Thoracic aorta (tissue), 2 donors: ENCODE measurements at places on chromosomes 1 and 21. TPM values are rescaled to one million over a fixed set of nuclear protein-coding genes. Genes with fewer than 3 reads are reported as not detected.

The OR2M5 gene
- not detected for total RNA-seq

The SPATA46 gene
- total RNA-seq = not detected

The PLEKHO1 gene
- 125 TPM for total RNA-seq

The ETNK2 gene
- total RNA-seq = 18.0 TPM

The BEND5 gene
- 6.5 TPM for total RNA-seq

- H3K4me1 ChIP-seq = no peaks in the 10 kb centered on the region
- H3K27me3 ChIP-seq = no peaks in the 10 kb centered on the region
- no peak overlapping the region for H3K27ac ChIP-seq
- no peaks in the 10 kb centered on the region for H3K36me3 ChIP-seq
These were observed 359.2 kb upstream of the DPYD start for GRCh38 chr1:98280049-98280448.

DNA sequence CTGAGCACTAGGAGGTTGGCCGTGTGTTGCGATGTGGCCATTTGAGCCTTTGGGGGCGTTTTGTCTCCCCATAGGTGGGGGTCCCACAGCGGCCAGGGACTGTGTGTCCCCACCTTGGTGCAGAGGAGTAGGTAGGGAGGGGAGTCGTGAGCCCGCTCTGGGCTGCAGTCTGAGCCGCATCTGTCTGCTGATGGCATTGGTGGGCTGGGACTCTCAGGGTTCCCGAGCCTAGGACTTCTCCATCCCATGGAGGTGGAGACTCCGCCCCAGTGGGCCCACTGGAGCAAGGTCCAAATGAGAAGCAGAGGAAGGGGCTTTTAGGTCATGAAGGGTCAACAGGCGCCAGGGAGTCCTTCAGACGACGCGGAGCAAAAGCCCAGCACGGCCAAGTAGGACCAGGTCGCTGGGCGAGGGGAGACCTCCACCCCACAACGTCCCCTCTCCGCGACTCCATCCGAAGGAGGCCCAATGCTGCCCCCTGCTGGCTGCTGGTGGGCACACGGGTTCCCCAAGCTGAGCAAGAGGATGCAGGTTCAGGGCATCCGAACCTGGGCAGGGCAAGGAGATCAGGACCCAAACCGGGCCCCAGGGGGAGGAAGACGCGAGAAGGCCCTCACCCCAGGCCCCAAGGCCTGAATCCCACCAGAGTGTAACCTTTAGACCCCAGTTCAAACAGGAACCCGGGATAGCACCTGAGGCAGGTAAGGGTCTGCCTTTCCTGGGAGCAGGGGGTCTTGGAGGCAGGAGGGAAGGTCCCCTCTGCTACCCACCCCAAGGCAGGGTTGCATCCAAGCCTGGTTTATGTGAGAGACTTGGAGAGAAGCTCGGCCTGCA is 14.9 kb downstream of the TTC34 start:
- no peak for DNase-seq
- no peak overlapping the region for H3K27ac ChIP-seq
- no peak overlapping the region for H3K4me3 ChIP-seq
- no peaks in the 10 kb centered on the region for H3K4me1 ChIP-seq
- no peaks in the 10 kb centered on the region for H3K36me3 ChIP-seq

GRCh38 chr1:80565406-80565805 is 1235.3 kb upstream of the ADGRL2 start:
- H3K36me3 ChIP-seq = no peaks in the 10 kb centered on the region
- H3K4me1 ChIP-seq = no peaks in the 10 kb centered on the region
- H3K27me3 ChIP-seq = no peaks in the 10 kb centered on the region

- H3K27ac ChIP-seq = peak overlapping the region; percentile 79
- peaks cover 26% of the 10 kb centered on the region for H3K4me1 ChIP-seq
- no peak for DNase-seq
- H3K36me3 ChIP-seq = peaks cover 10% of the 10 kb centered on the region
- H3K27me3 ChIP-seq = no peaks in the 10 kb centered on the region
- peak overlapping the region; percentile 97 for H3K4me3 ChIP-seq
These were observed 775 bp upstream of the EFCAB14 start for GRCh38 chr1:46719689-46720088.

- no peaks in the 10 kb centered on the region for H3K4me1 ChIP-seq
- no peaks in the 10 kb centered on the region for H3K36me3 ChIP-seq
- no peak for DNase-seq
- no peaks in the 10 kb centered on the region for H3K27me3 ChIP-seq
- no peak overlapping the region for H3K27ac ChIP-seq
These were observed 59.5 kb upstream of the LRRC53 start for GRCh38 chr1:74571891-74572290.

DNA sequence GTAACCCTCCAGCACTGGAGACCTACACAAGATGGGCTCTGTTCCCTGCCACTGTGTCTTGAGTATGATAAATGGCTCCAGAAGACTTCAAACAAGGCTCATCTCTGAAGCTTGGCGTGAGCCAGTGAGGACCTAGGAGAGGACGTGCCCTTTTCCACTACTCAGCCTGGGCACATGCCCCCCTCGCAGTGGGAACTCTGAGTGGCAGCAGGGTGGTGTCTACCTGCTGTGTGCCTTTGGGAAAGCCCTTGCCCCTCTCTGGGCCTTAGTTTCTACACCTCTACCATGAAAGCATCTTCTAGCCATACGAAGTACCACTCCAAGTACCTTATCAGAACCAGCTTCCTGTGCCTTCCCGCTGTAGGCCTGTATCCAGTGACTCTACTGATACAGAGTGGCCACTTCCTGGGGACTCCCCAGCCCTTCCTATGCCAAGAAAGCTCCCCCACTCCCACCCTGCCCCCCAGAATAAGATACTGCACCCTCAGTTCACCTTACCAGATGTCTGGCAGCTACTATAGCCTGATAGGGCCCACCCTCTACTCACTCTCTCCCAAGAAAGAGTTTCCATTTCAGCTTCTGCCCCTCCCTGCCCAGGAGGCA is 3.1 kb upstream of the MOB3C start:
- DNase-seq = no peak

DNA sequence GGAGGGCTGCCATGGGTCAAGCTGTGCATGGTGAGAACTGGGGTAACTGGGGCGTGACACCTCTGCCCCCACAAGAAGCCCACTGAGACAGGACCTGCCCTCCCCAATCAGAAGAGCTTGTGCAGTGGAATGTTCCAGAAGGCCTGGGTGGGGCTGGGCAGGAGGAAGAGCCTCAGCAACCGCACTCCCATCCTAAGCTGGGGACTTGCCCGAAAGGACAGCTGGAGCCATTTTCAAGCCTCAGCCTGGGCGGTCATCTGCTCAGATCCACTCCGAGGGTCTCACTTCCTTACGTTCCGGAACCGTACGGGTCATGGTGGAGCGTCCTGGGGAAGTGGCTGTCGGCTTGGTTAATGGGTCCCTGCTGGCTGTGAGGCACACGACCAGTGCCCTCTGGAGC is 158.6 kb upstream of the ARHGEF16 start:
- no peak for DNase-seq
- H3K36me3 ChIP-seq = no peaks in the 10 kb centered on the region
- H3K27ac ChIP-seq = no peak overlapping the region
- H3K4me3 ChIP-seq = no peak overlapping the region
- H3K27me3 ChIP-seq = no peaks in the 10 kb centered on the region
